ENCODE measurements at places on chromosomes 12 and 14.

GRCh38 chr14:69775012-69775411 lies 8.1 kb downstream of the SRSF5 start:
- no peak for DNase-seq

GRCh38 chr12:117470804-117471203 lies 109.4 kb upstream of the NOS1 start:
- no peak for DNase-seq

DNA sequence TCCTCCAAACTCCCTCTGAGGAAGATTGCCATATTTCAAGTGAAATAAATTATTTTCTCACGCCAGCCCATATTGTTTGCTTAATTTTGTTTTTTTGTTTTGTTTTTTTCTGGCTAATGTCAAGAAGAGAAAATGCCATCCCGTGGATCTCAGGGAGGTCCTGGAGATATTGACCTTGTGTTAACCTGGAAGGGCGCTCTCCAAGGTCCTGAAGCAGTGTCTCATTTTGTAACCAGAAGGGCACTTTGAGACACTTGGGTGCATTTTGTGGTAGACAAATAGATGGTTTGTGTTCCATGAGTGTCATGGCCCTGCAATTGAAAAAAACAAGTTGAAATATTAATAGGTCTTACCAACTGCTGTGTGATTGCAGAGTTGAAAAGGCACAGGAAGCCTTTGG lies 268.9 kb downstream of the SUDS3 start:
- DNase-seq, result no peak

DNA sequence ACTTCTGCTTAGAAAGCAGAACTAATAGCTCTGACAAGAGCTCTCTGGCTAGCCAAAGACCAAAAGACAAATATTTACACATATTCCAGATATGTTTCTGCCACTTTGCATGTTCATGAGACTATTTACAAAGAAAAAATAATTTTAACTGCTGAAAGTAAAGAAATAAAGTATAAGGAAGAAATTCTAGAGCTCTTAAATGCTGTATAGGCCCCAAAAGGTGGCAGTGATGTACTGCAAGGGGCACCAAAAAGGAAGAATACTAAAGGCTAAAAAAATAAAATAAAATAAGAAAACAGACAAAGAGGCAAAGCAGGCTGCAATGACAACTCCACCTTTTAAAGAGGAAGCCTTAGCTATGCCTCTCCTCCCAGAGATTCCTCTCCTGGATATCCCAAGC lies 23.0 kb downstream of the KLRK1 start:
- DNase-seq, result no peak

- DNase-seq, result no peak
Observed at GRCh38 chr12:58249610-58250009, 308.2 kb downstream of the ATP23 start.

DNA sequence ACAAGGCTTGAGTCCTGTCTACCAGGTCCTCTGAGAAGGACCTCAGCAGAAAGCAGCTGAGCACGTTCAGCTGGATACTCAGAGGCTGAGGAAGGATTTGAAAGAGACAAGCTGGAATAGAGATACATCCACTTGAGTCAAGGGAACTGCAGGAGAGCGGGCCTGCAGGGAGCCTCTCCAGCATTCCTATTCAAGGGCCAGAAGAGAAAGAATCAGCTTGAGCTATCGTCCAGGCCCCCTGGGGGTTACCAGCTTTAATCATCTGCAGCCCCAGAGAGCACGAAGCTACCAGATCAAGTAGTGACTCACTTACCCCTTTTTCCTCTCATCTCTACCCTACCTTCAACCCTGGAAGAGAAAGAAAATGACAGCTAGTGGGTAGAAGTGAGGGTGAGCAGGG lies 80.9 kb downstream of the NDUFA12 start:
- DNase-seq, result no peak

DNA sequence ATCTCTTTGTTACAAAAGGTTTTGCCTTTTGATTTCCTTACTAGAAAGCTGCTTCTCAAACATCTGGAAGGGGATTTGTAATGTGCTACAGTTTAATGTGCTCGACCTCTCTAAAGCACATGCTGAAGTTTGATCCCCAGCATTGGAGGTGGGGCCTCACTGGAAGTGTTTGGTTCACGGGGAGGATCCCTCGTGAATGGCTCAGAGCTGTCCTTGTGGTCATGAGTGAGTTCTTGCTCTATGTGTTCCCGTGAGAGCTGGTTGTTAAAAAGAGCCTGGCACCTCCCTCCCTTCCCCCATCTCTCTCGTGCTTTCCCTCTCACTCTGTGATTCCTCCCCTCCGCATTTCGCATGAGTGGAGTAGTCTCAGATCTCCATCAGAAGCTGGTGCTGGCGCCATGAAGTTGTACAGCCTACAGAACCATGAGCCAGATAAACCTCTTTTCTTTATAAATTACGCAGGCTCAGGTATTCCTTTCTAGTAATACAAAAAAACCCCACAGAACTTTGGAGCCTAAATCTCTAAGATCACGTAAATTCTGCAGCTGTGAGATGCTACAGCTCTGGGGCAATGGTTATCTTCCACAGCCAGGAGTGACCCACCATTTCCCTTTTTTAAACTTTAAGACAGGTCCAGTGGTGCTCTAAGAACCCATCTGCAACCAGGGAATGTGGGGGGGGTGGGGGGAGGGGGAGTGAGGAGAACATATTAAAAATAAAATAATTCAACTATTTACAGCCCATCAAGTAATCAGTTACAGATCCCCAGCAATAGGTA lies 214.4 kb downstream of the FOXN3 start:
- no peak for DNase-seq

- no peak for DNase-seq
Observed at GRCh38 chr12:83092129-83092528, 405.4 kb downstream of the TMTC2 start.
